Brain (organoid and tissue), 16 donors: ENCODE measurements at places on chromosomes 3 and 15.

GRCh38 chr15:70420948-70421482, 323.3 kb upstream of the TLE3 start:
- DNase-seq = no peak

- no peak for DNase-seq
Measured at GRCh38 chr15:31039961-31040360, 48.5 kb upstream of the MTMR10 start.

DNA sequence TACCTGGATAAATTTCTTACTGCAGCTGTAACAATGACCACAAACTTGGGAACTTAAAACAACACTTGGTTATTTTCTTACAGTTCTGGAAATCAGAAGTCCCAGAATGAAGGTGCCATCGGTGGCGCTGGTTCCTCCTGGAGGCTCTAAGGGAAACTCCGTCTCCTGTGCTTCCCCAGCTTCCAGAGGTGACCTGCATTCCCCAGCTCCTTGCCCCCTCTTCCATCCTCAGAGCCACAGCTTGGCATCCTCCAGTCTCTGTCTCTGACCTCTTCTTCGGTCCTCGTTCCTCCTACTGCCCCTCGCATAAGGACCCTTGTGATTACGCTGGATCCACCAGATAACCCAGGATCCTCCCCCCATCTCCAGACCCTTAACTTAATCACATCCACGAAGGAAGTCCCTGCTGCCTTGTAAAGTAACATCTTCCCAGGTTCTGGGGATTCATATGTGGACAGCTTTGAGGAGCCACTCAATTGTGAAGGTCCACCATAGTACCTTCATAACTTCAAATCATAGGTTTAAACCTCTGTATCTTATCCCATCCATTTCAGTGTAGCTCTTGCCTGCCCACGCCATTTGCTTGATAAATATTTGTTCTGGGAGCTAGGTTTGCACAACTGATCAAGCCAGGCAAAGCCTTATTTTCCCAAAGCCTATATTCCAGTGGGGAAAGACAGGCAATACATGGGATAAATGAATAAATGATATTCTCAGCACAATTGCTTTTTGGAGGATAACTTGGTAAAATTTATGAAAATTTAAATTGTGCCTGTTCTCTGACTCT, 34.8 kb downstream of the KLF15 start:
- DNase-seq = no peak

DNA sequence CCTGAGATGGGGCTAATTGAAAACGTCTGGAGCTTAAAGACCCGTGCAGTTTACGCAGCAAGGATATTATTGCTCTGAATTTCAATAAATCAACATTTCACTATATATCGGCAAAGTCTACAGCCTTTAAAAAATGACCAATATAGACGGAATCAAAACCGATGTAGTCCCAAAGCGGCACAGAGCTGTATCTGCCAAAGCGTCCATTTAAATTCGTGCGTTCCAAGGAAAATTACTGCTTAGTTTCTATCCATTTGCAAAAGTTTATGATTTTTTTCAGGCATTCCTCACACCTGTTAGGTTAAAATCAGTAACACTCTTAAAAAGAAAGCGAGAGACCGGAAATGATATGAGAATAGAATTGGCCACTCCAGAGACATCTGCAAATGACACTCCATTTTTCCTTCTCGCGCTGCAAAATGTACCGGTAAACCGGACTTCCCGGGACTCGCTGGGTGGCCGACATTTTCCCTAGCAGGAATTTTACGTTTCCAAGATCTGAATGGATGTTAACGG, 777 bp upstream of the EIF4A2 start:
- DNase-seq = no peak

DNA sequence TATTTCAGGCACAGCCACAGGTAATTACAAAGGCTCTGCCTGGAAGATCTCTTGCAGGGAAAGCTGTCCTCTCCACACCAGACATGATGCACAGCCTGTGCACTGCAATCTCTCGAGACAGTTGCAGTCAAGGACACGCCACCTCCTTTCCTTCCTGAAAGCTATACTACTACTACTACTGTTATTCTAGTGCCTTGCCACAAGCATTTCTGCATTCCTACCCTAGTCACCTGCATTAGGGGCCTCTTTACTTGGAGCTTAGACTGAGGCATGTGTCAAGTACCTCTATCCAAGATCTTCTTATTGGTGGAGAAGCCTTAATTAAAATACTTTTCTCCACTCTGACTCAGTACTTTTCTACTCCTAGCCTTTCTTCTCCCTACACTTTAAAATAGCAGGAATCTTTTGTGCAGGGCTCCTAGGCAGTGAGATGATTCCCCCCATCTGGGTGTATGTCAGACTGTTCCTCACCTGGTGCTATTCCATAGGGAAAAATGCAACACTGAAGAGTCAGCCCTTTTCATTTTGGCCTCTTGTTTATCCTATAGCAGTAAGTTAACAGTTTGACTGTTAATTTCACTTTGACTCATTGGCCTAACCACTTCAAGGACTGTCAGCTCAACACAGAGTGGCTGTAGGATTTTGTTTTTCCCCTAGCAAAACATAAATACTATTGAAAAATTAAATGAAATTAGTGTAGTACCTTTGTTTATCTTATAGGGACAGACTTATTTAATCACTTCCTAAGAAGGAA, 78.9 kb downstream of the ESYT3 start:
- no peak for DNase-seq

GRCh38 chr3:61340931-61341461, 89.7 kb upstream of the FHIT start:
- DNase-seq = peak; percentile 95

DNA sequence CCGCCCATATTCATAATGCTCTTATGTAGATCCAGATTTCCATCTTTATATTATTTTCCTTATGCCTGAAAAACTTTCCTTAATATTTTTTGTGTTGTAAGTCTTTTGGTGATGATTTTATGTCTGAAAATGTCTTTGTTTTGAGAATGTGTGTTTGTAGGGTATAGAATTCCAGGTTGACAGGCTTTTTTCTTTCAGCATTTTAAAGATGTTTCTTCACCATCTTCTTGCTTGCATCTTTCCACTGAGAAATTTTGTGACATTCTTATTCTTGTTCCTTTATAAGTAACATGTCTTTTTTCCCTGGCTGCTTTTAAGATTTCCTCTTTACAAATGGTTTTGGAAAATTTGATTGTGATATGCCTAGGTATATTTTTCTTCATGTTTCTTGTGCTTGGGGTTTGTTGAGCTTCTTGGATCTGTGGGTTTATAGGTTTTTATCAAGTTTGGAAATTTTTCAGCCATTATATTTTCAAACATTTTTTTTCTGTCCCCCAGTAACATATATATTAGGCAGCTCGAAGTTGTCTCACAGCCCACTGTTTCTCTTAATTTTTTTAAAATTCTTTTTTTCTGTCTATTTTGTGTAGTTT, 27.1 kb upstream of the SLC22A13 start:
- no peak for DNase-seq

GRCh38 chr3:176734146-176734545, 463.1 kb downstream of the TBL1XR1 start:
- no peak for DNase-seq

- DNase-seq = no peak
Measured at GRCh38 chr3:187327845-187328244, 36.3 kb upstream of the MASP1 start.

- DNase-seq = peak; percentile 8
Measured at GRCh38 chr3:192514081-192514753, 213.1 kb downstream of the FGF12 start.

- DNase-seq = no peak
Measured at GRCh38 chr15:68639926-68640600, 61.3 kb downstream of the CORO2B start.

- DNase-seq = no peak
Measured at GRCh38 chr3:11482021-11482420, 161.7 kb downstream of the VGLL4 start.

GRCh38 chr3:42581400-42581708, 413 bp downstream of the SEC22C start:
- DNase-seq = no peak

DNA sequence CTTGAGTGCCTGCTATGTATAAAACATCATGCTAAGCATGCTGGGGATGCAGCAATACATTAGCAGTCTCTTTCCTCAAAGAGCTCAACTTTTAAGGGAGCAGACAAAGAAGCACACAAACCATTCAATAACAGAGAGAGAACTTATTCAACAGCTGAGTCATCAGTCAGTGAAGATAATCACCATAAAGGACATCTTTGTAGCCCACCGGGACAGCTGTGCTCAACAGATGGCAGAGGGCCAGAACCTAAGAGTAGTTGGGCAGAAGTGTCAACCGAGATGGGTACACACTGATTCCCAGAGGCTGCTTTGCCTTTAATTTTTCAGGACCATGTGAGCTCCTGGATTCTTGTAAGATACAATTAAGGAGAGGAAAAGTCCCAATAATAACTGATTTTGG, 4.2 kb upstream of the RAB8B start:
- DNase-seq = no peak

DNA sequence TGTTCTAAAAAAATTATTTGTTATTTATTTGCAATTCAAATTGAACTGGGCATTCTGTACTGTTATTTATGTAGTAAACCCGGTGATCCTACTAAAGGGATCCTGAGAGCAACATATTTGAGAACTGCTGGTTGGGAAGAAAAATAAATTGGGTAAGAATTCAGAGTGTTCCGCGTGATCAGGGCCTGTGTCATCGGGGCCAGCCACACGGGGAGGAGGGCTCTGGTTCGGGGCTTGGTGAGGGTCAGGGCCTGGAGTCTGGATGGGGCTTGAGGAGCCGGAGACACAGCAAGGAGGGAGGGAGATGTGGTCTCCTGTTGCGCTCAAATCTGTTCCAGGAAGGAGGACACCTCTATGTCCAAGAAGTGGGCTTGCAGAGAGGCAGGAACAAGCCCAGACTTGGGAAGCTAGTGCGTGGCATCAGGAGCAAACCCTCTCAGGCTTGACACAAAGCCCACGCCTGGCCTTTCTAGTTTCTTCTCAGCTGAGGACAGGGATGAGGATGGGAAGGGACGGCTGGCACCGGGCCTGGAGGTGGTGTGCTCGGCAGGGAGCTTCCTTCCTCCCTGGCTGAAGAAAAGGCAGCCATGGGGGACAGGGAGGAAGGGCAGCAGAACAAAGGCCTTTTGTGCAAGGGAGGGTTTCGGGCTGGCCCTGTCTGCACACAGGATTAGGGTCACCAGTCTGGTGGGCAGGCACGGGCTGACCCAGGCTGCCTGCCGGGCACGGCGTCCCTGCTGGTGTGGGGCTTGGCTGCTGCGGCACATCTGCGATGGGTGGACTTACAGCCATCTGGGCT, 22.9 kb upstream of the FBLN2 start:
- DNase-seq = peak; percentile 48

DNA sequence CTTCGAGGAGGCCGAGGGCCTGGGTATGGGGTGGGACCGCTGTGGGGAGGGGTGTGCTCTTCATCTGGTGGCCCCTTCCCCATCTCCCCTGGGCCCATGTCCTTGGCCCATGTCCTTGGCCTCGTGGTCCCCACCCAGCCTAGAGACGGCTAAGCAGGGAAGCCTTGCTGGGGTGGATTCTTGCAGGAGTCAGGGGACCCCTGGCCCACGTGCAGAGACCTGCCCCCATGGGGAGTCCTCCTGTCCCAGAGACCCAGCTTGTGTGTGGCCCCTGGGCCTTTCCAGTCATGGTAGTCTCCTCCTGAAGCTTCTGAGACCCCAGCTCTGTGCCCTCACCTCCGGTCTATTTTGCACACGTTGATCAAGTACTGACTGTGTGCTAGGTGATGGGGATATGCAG, 97.4 kb downstream of the TBC1D2B start:
- no peak for DNase-seq
